Urinary bladder (tissue), 4 donors: ENCODE measurements at places on chromosomes 6 and 20. TPM values are rescaled to one million over a fixed set of nuclear protein-coding genes. Genes with fewer than 3 reads are reported as not detected.

Gene POU5F1
- polyA plus RNA-seq: 4.4 TPM

DNA sequence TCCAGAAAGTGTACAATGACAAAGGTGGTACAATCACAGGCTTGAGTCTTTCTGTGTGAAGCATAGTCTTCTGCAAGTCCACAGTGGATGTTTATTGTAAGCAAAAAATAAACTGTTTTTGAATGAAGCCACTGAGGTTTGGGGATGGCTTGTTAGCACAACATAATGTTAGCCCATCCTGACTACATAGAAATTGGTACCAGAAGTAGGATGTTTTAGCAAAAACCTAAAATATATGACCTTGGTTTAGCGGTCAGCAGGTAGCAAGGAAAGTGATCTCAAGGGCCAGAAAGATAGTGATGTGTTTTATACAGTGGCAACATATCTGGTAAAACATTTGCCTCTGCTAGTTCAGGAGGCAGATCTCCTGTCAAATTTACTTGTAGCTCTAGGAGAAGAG is 15.8 kb downstream of the PLAGL1 start:
- DNase-seq: no peak

- DNase-seq: no peak
Measured at GRCh38 chr6:149200282-149200945, 117.1 kb upstream of the TAB2 start.

GRCh38 chr20:44837946-44838345 is 27.6 kb upstream of the RIMS4 start:
- no peak for DNase-seq

- DNase-seq: peak; percentile 42
Measured at GRCh38 chr20:37986873-37987601, 46.2 kb downstream of the TTI1 start.

Gene NCOA7
- polyA plus RNA-seq: 29.4 TPM

Gene PTPRT
- 0.09 TPM for polyA plus RNA-seq

DNA sequence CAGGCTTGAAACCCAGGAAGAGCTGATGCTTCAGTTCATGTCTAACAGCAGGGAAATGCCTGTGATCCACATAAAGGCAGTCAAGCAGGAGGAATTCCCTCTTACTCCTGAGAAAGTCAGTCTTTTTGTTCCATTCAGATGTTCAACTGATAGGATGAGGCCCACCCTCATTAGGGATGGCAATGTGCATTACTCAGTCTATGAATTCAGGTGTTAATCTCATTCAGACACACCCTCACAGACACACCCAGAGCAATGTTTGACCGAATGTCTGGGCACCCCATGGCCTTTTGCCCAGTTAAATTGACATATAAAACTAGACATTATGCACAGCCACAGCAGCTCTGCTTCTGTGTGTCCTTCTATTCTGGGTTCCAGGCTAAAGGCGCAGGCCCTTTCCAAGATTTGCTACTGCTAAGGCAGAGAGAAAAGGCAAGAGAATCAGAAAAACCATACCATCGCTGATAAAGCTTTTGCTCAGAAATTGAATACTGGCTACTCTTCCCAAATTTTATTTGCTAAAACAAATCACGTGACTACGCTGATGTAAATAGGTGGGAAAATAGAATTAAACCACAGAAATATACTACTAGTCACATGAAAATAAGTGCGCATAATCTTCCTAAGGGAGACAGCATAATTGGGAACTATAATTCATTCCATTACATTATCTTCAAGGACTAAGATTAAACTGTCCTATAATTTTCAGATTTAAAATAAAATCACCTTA is 625.0 kb upstream of the MAN1A1 start:
- no peak for DNase-seq

- no peak for DNase-seq
Measured at GRCh38 chr20:16098890-16099639, 474.2 kb downstream of the KIF16B start.

Gene OLIG3
- not detected for polyA plus RNA-seq

DNA sequence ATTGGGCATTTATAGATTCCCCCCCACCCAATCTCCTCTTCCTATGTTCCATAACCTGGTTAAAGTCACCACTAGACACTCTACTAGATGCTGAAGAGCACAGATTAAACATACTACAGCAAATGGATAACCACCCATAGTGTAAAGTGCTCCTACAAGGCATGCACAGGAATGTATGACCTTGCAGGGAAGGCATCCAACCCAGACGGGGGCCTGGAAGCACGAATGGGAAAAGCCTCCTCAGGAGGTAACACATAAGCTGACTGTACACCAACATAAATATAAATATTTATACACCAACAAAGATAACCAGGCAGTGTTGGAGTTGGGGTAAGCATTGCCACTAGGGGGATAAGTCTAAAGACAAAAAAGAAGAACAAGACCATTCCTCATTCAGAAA is 691.7 kb downstream of the GRIK2 start:
- no peak for DNase-seq

Gene PLG
- polyA plus RNA-seq: 0.94 TPM

Gene SOX12
- 11.1 TPM for polyA plus RNA-seq

Gene PKHD1
- polyA plus RNA-seq: 0.29 TPM

Gene TMEM244
- not detected for polyA plus RNA-seq

- no peak for DNase-seq
Measured at GRCh38 chr6:149761438-149761837, 11.9 kb downstream of the PCMT1 start.

Gene MUC21
- not detected for polyA plus RNA-seq

Gene CFAP61
- 0.35 TPM for polyA plus RNA-seq

GRCh38 chr6:133966654-133967329 is 13.8 kb downstream of the TBPL1 start:
- no peak for DNase-seq

GRCh38 chr20:61805781-61806180 is 259.9 kb downstream of the TAF4 start:
- no peak for DNase-seq

Gene MAP7
- 3.3 TPM for polyA plus RNA-seq
